Midbrain (tissue), 1 donor: ENCODE measurements at places on chromosomes 1 and 21.
A peak's percentile ranks its signal among the peaks of the same experiment; 100 is the strongest.

DNA sequence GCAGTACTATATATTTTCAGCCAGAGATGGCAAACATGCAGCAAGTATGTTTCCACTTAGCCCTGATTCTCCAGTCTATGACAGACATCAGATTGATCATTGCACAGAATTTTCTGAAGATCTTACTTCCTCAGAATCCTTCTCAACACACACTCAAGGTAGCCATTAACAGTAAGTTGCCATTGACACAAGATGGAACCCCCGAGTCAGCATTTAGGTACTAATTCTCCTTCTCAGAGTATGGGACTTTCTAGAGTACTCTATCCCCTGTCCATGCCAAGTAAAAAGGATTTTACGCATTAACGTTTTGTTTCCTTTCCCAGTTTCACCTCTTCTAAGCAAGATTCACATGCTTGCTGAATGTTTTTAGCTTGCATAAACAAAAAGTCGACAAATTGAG is 63.5 kb downstream of the SGIP1 start:
- no peak for DNase-seq

DNA sequence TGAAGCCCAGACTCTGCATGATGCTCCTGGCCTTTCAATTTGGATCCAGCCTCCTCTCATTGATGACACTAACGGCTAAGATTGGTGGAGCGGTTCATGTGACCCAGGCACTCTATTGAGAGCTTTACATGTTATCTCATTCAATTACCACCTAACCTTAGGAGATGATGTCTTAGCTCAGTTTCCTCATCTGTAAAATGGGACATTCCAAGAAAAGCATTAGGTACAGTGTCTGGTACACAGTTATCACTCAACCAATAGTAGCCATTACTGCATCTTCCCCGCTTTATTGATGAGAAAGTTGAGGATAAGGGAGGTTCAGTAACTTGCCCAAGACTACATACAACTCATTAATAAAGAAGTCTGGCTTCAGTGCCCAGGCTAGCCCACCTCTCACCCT is 17.0 kb downstream of the HEYL start:
- no peak for DNase-seq

GRCh38 chr1:221430152-221430960 is 311.5 kb downstream of the DUSP10 start:
- DNase-seq: no peak

GRCh38 chr1:115227346-115228082 is 110.5 kb downstream of the NGF start:
- DNase-seq: no peak

- DNase-seq: peak; percentile 31
Measured at GRCh38 chr1:207084701-207085180, 3.9 kb upstream of the C4BPB start.

- DNase-seq: no peak
Measured at GRCh38 chr1:217067642-217068041, 344.4 kb upstream of the ESRRG start.

GRCh38 chr1:42529724-42530181 is 66.7 kb downstream of the CCDC30 start:
- DNase-seq: no peak

DNA sequence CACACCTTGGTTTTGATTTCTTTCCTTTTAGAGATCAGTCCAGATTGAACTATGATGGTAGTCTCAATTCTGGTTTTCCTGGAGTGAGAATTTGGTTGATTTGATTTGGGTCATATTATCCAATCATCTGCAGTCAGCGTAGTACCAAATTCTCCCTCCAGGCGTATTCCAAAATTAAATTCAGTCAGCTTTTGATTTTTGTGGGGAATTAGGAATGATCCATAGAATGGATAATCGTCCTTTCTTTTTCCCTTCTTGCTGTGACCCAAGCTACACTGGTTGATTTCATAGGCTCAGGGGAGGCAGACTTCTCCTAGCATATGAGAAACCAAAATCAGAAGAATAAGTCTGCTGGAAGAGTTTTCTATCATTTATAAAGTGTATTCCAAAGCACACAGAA is 4.9 kb downstream of the PRCC start:
- no peak for DNase-seq

- no peak for DNase-seq
Measured at GRCh38 chr1:116207126-116207735, 96.0 kb downstream of the MAB21L3 start.

- DNase-seq: no peak
Measured at GRCh38 chr1:117857418-117857817, 72.0 kb downstream of the GDAP2 start.

DNA sequence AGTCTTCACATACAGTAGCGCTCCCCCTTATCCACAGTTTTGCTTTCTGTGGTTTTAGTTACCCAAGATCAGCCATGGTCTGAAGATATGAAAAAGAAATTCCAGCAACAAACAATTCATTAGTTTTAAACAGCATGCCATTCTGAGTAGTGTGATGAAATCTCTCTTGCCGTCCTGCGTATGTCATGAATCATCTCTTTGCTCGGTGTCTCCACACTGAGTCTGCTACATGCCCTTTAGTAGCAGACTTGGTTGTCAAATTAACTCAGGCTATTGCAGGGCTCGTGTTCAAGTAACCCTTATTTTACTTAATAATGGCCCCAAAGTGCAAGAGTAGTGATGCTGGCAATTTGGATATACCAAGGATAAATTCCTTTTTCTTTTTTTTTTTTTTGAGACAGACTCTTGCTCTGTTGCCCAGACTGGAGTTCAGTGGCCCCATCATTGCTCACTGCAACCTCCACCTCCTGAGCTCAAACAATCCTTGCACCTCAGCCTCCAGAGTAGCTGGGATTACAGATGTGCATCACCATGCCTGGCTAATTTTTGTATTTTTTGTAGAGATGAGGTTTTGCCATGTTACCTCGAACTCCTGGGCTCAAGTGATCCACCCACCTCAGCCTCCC is 22.6 kb downstream of the PHACTR4 start:
- no peak for DNase-seq
